ENCODE measurements at places on chromosomes 5 and 9.

DNA sequence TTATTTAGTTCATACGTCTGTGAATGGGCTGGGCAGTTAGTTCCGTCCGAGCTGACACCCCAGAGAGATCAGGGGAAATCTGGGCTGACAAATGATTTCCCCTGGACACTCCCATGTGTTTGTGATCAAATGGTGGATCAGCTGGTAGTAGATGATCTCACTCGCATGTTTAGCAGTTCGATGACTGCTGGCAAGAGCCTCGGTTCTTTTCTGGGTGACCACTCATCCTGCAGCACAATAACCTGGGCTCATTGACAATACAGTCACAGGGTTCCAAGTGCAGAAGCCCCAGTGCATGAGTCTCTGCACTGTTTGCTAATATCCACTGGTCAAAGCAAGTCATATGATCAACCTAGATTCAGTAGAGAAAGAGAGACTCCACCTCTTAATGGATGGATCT is 155.9 kb downstream of the NR2F1-AS1 start:
- no peak for DNase-seq

DNA sequence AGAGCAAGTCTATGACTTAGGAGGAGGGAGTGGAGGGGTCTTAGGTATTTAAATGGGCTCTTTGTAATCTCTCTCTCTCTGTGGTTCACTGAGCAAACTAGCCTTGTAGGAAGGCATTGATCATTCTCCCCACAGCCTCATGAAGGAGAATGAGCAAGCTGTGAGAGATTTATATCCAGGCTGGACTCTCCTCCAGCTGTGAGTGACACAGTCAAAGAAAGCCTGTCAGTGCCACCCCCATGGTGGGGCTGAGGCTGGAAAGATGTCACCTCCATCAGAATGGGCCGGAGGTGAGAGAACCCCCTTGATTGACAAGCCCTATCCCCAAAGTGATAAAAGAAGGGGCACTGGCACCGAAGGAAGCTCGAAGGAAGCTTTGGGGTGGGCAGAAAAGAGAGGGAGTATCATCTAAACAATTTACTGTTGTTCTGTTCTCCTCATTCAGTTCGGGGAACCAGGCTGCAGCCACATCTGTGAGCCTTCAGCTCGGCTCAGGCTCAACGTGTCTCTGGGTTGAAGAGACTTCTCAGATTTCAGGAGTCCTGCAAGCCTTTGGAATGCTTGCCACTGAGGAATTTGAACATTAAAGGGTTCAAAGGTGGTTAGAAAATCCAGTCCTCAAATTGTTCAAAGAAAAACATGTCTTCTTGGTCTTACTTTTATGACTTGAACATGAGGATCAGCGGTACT is 538.2 kb upstream of the ZNF462 start:
- DNase-seq: no peak

DNA sequence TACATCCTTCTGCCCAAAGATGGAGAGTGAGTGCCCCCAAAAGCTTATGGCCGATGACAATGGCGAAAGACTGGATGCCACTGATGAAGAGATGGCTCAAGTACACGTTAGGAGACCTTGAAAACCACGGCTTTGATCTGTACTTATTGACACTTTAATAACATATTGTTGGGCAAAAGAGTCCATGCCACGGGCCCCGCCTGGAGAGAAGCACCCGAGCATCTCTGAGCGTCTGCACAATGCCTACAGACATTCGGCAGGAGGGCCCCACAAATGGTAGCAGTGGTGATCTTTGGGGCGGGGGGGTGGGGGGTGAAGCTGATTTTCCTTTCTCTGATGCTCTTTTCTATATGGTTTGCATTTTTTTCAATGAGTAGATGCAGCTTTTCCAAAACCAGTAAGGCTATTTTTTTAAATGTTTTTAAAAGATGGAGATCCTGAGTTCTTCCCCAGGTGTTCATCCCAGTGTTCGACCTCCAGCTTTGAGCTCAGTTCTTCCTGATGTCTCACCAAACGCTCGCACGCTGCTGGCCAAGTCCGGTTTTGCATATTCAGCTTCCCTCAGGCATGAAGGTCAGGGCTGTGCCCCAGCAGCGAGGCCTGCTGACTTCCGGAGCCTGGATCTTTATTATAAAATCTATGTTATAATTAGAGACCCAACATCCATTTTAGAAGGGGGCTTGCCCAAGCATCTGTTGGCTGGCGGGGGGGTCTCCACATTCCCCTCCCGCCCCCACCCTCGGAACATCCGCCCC is 34.3 kb upstream of the BARHL1 start:
- DNase-seq: no peak

DNA sequence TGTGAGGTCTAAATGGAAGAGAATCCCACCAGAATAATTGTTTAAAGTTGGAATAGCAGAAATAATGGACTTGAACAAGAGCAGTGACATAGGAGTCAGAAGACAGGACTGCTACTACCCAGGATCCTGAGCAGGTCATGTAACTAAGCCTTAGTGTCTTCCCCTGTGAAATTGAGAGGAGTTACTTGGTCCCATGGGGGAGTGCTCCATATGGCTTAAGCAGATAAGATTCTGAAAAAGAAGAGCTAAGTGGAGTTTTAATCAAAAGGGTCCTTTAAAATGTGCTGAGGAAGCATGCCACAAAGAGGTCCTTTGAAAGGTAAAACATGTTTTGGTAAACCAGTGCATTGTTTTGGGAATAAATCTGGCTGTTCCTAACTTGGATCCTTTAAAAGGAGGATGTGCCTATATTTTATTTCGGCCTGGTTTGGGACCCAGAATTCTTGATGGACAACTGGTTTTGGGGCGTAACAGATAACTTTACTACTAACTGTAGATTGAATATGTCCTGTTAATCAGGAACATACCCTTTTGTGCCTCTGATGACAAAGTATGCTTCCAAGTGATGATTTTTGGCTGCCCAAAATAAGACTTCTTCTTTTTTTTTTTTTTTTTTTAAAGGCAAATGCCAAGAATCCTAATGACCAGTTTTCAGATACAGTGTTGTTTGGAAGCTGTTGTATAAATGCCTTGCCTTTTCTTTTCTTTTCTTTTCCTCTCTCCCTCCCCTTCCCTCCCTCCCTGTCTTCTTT is 5.7 kb downstream of the RCL1 start:
- DNase-seq: no peak

DNA sequence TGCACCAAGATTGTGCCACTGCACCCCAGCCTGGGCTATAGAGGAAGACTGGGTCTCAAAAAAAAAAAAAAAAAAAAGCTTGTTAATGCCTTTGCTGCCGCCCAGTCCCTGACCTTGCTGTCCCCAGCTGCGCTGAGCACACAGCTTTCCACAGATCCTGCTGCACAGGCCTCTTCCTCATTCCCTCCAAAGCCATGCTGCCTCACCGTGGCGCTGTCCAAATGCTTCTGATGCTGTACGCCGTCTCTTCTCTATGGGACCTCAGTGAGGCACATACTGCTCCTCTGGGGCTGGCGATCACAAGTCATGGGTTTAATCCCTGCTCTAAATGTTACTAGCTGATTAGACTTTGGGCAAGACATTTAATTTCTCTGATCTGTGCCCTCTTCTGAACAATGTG is 234.1 kb downstream of the FBXL7 start:
- DNase-seq: no peak

DNA sequence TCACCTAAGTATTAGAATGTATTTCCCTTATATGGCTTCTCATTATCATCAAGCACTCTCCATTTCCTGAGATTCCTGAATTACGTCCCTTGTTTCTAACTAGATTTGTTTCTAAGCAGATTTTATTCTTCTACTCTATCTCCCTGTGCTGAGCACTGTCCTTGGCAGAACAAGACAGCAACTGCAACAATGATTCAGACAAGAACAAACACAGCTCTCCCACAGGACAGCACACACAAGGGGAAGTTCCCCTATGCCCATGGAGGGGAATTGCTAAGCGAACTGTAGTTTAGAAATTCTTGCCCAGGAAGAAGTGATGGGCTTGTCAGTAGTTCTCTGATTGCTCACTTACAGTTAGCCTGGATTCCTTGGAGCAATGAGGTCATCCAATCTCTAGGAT is 759.9 kb downstream of the DTWD2 start:
- no peak for DNase-seq

- no peak for DNase-seq
Observed at GRCh38 chr5:167750586-167750985, 540.9 kb upstream of the WWC1 start.

DNA sequence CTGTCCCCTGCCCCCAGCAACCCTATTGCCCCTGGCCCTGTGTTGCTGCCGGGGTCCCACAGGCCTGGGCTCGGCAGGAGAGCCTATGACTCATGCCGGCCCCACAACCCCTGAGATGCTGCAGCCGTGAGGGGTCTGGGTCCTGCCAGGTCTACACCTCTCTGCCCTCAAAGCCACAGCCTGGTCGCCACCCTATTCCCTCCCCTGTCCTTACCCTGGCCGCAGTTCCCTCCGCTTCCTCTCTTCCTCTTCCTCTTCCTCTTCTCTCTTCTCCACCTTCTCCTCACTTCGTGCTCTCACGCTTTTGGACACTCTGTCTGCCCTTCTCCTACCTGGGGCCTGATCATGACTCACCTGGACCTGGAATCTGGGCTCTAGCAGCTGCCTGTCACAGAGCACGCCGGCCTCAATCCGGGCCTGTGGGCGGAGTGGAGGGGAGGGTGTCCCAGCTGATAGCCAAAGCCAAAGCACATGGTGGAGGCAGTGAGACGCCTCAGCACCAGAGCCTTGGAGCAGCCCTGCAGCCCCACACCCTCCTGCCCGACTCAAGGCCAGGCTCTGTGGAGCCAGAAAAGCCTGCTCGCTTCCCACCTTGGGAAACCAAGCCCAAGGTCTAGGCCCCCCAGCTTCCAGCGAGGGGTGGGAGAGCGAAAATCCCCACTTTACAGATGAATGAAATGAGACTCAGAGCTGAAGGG is 26.8 kb upstream of the CSF1R start:
- DNase-seq: no peak

DNA sequence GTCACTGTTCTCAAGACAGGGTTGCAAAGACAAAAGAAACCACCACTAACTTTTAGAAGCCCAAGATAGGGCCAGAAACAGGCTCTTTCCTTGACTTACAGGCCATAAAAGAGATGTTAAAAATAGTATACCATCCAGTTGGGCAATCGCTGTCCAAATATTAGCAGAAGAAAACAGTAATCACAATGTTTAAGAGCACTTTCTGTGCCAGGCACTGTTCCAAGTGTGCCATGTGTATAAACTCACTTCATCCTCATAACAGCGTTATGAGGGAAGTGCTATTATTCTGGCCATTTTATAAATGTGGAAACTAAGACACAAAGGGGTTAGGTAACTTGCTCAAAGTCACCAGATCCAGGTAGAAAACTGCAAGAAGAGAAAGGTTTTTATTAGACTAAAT is 111.7 kb downstream of the KCNN2 start:
- no peak for DNase-seq

- no peak for DNase-seq
Observed at GRCh38 chr5:116766470-116766947, 191.9 kb upstream of the SEMA6A start.

GRCh38 chr5:101897914-101898313 is 398.2 kb downstream of the SLCO4C1 start:
- no peak for DNase-seq

- DNase-seq: no peak
Observed at GRCh38 chr5:173547579-173547978, 68.9 kb downstream of the BOD1 start.

DNA sequence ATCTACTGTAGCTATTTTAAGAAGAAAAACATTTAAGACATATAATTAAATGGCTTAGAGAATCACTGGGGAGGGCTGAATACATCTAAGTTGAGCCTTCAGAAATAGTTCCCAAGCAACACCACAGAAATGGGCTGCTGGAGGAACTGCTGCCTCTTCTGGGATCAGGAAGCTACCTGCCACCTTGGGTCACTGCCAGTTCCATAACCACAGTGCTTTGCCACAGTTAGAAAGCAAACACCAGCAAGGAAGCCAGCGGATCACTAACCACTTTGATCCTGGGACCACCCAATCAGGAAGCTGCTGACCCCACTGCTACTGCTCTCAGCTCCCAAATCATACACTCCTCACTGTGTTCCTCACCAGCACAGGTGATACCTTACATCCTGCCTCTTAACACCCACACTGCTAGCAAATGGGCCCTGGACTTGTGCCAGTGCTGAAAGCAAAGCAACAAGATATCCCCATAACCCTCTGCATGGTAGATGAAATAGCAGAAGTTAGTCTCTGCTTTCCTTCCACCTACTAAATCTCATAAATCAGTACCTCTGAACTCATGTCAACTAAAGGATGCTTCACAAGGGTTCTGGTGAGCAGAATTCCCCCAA is 346.9 kb downstream of the DEPDC1B start:
- no peak for DNase-seq

- no peak for DNase-seq
Observed at GRCh38 chr9:7368410-7369292, 430.9 kb downstream of the DMAC1 start.

DNA sequence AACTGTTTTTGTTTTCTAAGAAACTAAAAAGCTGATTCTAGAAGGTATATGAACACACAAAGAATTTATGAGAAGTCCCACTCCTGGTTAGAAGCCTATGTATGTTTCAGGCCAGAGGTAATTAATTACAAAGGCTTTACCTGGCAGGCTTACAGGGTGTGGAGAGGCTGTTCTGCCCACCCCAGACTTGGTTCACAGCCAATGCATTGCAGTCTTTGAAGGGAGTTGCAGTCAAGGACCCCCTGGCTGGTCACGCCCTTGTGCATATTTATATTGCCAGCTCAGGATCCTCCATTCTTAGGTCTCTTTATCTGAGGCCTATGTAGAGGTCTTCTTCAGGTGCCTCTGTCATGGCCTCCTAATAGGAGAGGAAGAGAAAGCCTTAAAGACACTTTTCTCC is 13.6 kb upstream of the PRSS3 start:
- no peak for DNase-seq

- no peak for DNase-seq
Observed at GRCh38 chr5:132807163-132807838, 5.8 kb upstream of the SOWAHA start.

GRCh38 chr5:14873093-14873492 is 1.5 kb upstream of the ANKH start:
- DNase-seq: no peak

- no peak for DNase-seq
Observed at GRCh38 chr5:52769061-52769460, 18.7 kb upstream of the ITGA1 start.

GRCh38 chr5:17061973-17062470 is 125.9 kb upstream of the MYO10 start:
- DNase-seq: no peak

GRCh38 chr9:118129541-118129940 is 425.3 kb downstream of the TLR4 start:
- DNase-seq: no peak

DNA sequence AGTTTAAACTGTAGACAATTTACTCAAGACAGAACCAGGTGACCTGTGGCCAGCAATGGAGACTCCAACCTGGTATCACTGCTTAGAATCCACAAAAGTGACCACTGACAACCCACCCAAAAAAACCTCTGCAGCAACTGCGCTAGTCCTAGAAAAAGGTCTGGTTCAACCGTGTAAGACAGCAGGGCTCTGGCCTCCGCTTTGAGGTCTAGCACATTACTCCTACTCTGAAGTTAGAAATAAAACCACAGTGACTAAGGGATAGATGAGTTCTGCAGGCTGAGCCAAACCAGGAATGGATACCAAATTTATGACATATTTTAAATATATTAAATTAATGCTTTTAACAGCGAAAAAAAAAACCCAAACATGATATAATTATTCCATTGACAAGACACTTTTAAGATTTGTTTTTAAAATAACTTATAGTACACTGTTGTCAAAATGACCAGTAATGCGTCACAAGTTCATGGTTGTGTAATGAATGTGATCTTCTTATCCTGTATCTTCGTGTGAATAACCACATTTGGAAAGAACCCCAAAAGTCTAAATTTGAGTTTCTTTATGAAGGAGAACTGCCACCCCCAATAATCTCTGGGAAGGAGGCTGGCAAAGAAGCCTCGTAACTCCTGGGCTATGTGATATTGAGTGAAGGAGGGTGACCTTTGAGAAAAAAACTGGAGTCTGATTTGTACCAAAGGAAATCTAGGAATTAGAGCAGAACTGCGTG is 101.9 kb upstream of the SLC44A1 start:
- DNase-seq: no peak

Measured in stimulated activated CD4-positive, alpha-beta T cell treated with anti-CD3 and anti-CD28 coated beads, Interleukin-12 subunit alpha, Interleukin-12 subunit beta, amount 100 ng/mL, for 24 hours (primary cell).